ENCODE measurements at places on chromosomes 16 and 17.

- no peak for DNase-seq
Measured at GRCh38 chr17:68328676-68329075, 37.4 kb downstream of the ARSG start.

- DNase-seq: no peak
Measured at GRCh38 chr17:82384051-82384729, 12.6 kb downstream of the UTS2R start.

DNA sequence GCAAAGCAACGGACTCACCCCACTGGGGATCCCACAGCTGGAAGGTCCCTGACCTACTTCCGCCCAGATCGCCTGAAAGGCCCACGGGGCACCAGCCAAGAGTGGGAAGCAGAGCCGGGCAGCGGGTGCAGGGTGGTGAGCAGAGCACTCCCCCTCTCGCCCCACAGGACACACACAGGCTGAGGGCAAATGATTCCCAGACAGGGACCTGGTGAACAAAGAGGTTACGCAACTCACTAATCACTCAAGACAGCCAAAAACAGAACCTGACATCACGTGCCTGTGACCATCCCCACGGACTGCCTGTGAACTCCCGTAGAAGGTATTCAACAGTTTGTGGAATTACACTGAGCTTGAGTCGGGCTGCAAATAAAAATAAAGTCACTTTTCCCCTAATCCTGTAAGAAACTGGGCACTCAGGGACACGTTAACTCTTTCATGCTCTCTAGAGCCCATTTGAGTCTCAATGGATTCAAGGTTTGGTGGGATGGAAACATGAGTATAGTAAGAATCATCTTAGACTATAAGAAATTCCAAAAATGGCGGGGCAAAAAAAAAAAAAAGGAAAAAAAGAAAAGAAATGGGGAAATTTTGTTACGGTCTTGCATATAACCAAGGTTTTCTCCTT lies 396.1 kb downstream of the SOX9 start:
- no peak for DNase-seq

- DNase-seq: no peak
Measured at GRCh38 chr17:82239926-82240505, 11.2 kb downstream of the SLC16A3 start.

GRCh38 chr16:11101695-11102522 lies 154.1 kb downstream of the SOCS1 start:
- DNase-seq: no peak

DNA sequence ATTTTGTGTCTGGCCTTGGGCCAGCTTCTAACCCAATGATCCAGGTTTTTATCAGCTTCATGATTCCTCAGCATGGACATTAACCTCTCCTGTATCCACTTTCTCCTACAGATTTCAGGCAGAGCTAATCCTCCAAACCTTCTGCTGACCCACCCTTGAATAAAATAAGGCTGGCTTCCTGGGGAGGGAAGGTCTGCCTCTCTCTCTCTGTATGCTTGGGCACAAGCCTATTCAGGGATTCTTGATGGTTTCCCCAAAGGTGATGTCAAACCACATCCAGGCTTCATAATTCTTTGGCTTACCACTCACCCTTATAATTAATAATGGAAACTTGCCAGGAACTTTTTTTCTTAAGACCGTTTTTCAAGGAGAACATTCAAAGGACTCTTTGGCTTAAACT lies 240.1 kb downstream of the UTP18 start:
- no peak for DNase-seq

GRCh38 chr17:72388765-72389473 lies 268.1 kb downstream of the SOX9 start:
- DNase-seq: no peak

GRCh38 chr16:364595-365491 lies 5.5 kb downstream of the MRPL28 start:
- DNase-seq: no peak

GRCh38 chr16:85274924-85275323 lies 162.7 kb upstream of the CIBAR2 start:
- no peak for DNase-seq

DNA sequence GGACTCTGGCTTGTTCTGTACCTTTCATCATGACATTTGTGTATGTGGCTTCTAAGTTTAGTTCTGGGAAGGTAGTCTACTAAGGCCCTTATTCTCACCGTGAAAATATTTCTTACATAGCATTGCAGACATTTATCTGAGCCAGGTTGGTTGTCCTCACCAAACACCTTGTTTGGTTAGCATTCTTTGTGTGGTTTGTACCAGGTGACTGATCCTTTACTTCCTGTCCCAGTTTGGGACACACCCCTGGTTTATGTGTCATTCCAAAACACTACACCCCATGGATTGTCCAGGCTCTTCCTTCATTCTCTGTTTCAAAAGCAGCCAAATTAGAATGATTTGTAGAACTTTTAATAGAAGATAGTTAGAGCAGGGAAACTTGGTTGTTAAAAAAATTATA lies 23.2 kb upstream of the DUSP14 start:
- no peak for DNase-seq

DNA sequence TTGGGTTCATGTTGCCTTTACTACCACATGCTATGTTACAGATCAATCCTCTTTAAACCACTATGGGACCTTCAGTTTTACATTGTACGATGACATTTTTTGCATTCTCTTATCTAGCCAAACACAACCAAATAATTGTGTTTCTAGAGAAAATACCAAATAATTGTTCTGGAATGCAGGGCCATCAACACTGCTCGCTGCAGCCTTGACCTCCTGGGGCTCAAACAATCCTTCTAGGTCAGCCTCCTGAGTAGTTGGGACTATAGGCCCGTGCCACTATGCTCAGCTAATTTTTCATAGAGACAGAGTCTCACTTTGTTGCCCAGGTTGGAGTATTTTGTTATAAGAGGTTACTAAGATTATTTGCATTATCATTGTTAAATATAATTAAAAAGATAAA lies 237.5 kb upstream of the PMFBP1 start:
- no peak for DNase-seq

DNA sequence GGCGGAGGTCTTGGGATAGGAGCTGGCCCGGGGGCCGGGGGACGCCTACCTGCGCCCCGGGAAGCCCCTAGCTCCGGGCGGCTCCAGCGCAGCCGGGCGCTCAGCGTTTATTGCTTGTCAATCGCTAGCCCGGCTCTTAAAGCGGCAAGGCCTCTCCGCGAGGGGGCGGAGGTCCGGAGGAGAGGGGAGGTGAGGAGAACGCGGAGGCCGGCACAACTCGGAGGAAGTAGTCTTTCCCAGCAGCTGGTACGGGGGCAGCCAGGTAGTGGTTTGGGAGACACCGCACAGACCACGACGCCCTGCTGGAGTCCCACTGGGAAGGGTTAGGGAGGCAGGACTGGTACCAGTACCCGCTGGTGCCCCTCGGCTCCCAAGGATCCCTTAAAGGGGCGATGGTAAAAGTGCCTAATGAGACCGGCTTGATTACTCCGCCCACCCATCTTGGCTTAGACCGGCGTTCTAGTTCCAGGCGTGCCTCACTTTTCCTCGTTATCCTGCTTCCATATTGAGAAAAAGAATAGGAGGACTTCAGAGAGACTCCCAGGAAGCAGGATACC lies at the start of gene MPP2:
TSS of gene MPP2 (minus strand) at position 112 of the 557 bp plus-strand sequence. CDS start 3,076 bp downstream, outside the sequence.
- peak; percentile 34 for DNase-seq

DNA sequence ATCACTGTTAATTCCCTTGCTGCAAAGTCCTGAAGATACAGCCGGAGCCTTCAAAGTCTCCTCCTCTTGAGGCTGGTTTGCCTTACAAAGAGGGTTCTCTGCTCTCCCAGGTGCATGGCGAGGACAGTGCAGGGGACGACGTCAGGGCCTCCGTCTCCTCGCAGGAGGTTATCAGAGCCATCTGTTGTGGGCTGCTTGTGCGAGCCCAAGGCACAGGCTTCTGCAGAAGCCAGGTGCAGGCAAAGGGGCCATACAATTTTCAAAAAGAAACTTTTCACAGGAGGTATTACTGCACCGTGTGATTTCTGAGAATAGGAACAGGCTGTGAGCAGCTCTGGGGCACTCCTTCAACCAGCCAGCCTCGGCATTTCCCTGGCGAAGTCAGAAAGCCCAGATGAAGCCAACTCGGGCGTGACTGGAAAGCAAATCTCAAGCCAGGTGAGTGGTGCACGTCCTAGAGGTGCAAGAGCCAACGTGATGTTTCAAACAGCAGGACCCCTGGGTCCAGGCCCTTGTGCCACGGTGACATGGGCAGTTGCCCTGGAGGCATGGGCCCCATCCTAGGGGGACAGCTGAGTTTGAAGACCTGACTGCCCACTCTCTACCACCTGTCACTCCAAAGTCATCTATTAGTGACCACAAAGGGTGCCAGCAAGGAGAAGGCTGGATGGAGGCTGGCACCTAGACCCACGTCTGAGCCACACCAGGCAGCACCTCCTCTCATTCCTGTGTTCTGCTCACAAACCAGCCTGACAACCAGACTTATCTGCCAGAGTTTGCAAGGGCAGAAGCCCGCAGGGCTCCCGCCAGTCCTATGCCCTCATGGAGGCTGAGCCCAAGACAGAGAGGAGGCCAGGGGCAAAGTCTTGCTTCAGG lies 68.6 kb downstream of the SMPD3 start:
- no peak for DNase-seq

GRCh38 chr16:86955136-86955855 lies 361.9 kb downstream of the C16orf95 start:
- DNase-seq: no peak

GRCh38 chr17:29885031-29885640 lies 44.9 kb downstream of the SSH2 start:
- DNase-seq: no peak

DNA sequence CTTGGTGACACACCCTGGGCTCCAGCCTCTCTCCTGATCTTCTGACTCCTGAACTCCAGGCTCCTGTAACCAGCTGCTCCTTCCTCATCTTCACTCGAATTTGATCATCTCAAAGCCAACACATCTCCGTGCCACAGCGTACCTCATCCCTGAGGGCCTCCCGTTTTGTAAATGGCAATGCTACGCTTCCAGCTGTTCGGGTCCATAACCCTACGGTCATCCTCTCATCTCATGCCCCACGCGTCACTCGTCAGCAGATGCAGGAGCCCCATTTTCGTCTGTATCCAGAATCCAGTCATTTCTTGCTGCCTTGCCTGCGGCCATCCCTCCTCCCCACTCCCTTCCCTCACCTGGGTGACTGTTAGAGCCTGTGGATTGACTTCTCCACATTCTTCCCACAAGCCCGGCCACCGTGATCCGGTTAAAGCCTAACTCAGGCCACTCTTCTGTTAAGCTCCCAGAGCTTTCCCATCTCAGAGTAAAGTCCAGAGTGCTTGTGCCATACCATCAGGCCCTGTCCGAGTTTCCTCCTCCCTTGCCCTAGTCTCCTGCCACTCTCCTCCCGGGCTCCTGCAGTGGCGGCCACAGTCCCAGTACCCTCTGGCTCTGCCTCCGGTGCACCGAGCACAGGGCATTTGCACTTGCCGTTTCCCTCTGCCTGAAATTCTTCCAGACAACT lies 20.3 kb upstream of the AKTIP start:
- DNase-seq: no peak

DNA sequence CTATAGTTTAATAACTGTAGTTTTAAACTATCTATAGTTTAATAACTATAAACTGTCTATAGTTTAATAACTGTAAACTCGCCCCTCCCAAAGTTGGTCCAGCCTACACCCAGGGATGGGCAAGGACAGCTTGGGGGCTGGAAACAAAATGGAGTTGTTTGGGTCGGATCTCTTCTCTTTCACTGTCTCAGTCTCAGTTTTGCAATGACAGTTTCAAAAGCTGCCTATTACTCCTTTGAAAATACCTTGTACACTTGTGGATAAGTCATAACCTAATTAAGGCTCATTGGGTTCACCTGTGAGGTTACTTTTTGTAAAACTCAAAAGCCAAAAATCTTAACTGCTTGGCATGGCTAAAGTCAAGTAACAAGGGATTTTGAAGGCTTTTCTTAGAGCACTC lies 31.4 kb downstream of the C16orf54 start:
- no peak for DNase-seq

- no peak for DNase-seq
Measured at GRCh38 chr16:47477679-47478078, 16.5 kb downstream of the PHKB start.

GRCh38 chr16:68033101-68033500 lies 10.0 kb downstream of the DUS2 start:
- DNase-seq: no peak

DNA sequence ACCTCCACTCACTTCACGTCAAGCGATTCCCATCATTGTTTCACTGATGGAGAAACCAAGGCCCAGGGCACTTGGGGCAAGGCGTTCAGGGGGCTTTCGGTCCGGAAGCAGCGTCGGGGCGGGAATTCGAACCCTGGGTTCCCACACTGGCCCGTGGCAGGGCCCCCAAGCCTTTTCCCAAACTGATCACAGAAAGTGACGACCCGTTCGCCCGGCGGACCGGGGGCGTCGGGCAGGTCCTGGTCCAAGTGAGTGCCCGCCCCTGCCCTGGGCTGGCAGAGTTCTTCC lies 856 bp upstream of the MON1B start:
- no peak for DNase-seq

GRCh38 chr16:11257131-11257938 lies 1.3 kb upstream of the SOCS1 start:
- DNase-seq: peak; percentile 44

DNA sequence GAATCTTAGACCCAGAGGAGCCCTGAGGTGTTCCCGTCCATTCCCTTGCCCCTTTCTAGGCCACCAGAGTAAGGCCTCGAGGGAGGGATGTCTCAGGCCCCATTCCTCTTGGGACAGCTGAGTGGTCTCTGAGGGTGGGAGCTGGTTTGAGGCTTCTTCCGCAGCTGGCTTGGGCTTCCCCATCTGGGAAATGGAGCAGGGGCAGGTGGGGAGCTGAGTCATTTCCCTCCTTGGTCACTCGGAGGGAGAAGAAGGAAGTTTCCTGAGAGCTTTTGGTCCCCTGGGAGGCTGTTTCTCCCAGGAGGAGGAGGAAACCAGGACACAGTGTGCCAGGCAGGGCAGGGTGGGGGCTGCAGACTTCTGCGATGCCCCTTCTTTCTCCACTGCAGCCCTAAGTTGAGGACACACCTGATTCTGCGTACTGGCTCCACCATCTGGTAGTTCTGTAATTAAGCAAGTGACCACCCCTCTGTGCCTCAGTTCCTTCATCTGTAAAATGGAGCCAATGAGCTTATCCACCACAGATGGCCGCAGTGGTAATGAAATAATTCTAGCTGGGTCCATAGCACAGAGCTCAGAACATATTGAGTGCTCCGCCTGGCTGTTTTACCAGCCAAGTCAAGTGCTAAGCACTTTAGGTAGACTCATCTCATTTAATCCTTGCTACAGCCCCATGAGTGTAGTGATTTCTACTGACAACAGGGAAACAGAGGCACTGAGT lies 1.6 kb upstream of the KCNJ12 start:
- no peak for DNase-seq

GRCh38 chr16:28609631-28610594 lies at the start of gene SULT1A1:
SULT1A1 (minus strand) TSS chr16:28610044; CDS start chr16:28608855, 1,189 bp downstream.
- DNase-seq: no peak

GRCh38 chr17:21019976-21020586 lies 22.7 kb downstream of the USP22 start:
- no peak for DNase-seq
